ENCODE measurements at places on chromosomes 2 and 18.

GRCh38 chr2:11753452-11753885, 7.0 kb downstream of the LPIN1 start:
- DNase-seq = peak; percentile 81

GRCh38 chr2:239625156-239625845, 224.5 kb upstream of the HDAC4 start:
- no peak for DNase-seq

GRCh38 chr18:68818584-68818983, 20.7 kb downstream of the CCDC102B start:
- DNase-seq = no peak

- DNase-seq = no peak
Measured at GRCh38 chr2:109185338-109185737, 56.3 kb downstream of the SH3RF3 start.

DNA sequence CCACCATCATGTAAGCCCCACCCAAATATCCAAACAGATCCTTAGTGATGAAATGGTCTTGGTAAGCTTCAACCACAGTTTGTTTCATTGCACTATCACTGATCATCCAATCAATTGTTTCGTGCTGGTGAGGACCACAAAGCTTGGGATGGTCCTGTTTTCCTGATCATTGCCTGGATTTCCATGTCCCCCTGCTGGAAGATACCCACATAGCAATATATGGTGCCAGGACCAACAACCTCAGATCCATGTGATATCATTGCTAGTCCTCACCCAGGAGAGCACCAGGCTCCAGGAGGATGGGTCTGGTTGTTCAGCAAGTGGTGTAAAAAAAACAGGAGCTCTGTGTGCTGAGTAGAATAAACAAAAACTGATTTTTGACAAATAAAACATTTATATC, 206.5 kb upstream of the SH3BP4 start:
- DNase-seq = no peak

DNA sequence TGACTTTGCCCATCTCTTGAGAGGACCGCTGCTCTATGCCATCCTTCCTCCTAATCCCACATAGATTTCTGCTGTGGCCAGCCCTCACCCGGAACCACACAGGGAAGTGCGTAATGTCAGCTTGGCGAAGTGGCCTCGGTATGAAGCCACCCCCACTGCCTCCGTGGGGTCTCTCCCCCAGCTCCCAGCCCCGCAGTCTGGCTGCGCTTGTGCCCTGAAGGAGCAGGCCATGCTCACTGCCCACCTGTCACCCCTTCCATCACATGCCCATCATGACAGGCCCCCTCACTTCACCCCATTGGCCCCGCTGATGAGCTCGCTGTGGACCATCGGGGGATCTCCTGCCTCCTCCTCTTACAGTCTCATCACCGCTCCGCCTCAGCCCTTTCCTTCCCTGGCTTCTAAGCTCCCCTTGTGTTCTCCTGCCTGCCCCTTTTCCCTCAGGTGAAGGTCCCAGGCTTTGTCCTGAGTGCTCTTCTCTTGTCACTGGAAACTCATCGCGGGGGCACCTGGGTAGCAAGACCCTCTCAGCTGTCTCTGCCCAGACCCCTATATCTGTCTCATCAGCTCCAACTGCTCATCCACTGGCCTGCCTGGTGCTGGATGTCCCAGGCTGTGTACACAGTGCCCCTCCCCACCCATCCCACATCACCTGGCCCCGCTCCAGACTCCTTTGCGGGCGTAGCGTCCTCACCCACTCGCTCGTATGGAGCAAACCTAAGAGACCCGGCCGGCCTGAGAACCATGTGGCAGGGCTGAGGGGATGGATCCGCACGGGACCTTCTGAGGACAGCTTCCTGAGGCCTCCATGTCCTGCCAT, 81.7 kb downstream of the GLI2 start:
- no peak for DNase-seq

DNA sequence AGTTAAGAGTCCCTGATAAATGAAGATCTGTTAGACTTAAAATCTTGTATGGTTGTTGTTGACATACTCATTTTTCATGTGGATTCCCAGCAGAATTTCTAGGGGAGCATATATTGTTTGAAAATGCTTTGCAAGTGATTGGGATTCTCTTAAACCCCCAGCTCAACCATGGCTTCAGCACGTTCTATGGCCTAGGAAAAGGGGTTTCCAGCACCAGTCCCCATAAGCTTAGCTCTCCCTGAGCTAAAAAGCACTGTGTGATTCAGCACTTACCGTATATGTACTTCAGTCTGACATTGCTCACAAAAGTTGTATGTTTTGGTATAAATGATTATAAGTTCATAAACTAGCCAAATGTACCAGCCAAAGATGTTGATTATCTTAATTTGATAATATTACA, 80.1 kb upstream of the EPB41L5 start:
- no peak for DNase-seq

DNA sequence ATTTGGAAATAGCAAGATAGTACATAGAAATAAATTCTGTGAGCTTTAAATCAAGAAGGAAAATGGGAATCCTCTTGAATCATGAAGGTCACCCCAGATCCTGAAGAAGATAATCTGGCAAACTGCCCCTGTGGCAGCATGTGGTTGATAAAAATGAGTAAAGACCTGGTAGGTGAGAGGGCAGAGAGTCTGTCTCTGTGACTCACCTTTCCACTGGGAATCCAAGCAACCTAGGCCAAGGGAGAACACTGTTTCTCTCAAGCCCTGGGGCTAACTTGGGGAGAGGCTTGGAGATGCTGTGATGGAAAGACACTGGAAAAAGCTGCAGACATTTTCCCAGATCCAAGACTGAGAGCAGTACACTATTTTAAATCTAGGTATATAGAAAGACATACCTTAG, 185.8 kb upstream of the CNTNAP5 start:
- no peak for DNase-seq

DNA sequence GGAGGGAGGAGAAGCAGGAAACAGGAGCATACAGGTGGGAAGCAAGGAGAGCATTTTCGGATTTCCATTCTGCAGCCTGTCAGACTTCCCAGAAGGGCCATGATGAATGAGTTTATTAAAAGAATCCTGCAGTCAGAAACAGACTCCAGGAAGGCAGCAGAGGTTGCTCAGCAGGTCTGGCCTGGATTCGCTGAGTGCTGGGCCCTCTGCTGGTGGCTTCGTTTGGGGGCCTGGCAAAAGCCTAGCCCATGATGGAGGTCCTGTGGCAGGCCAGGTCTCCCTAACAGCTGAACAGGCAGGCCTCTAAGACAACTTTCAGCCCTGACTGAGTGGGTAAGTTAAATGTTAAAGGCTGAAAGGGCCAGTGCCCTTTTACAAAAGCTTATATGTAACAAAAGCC, 108.2 kb upstream of the CAPN13 start:
- no peak for DNase-seq

GRCh38 chr18:54013452-54013851, 211.0 kb downstream of the MBD2 start:
- DNase-seq = no peak

- no peak for DNase-seq
Measured at GRCh38 chr2:20403774-20404312, 43.0 kb upstream of the RHOB start.

GRCh38 chr18:3610813-3611212, 160.8 kb downstream of the TGIF1 start:
- no peak for DNase-seq

DNA sequence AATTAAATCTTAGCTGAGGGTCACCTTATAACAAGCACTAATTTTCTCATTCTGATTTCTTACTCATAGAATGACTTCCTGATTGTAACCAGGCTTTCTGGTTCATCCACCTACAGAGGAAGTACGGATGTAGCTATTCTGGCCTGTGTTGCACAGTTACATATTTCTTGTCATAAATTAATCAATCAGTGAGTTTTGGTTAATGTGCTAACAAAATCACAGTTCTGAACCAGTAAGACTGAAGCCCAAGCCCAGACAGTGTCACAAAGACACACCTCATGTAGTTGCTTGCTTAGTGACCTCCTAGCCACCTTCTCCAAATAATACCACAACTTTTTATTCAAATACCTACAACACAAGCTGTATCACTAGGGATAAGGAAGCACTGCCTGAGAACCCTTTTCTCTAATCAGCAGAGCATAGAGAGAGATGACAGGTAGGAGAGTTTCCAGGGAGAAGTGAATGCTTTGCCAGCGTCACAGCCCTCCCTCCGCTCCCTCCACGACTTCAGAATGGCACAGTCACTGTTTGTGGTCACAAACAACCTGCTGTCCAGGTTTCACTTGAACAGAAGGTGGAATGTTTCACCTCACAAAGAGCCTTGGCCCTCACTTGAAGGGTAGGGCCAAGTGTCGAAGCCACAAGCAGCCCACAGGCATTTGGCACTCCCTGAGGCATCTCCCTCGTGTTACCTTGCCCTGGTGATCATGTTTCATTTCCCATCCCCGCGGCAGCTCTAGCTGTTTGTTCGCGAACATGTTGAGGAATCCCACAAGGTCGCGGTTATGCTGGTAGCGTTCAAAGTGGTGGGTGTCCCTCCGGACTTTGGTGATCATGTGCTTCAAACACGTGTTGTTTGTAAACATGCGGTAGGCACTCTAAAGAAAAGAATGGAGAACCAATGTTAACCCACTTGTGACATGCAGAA, 120.8 kb upstream of the STK17B start:
- no peak for DNase-seq

- DNase-seq = no peak
Measured at GRCh38 chr2:30583204-30583749, 136.2 kb downstream of the LCLAT1 start.

- no peak for DNase-seq
Measured at GRCh38 chr18:36947820-36948348, 119.0 kb downstream of the KIAA1328 start.

- no peak for DNase-seq
Measured at GRCh38 chr2:65159906-65160305, 30.0 kb upstream of the RAB1A start.

- DNase-seq = no peak
Measured at GRCh38 chr18:9787712-9788111, 79.6 kb downstream of the RAB31 start.

DNA sequence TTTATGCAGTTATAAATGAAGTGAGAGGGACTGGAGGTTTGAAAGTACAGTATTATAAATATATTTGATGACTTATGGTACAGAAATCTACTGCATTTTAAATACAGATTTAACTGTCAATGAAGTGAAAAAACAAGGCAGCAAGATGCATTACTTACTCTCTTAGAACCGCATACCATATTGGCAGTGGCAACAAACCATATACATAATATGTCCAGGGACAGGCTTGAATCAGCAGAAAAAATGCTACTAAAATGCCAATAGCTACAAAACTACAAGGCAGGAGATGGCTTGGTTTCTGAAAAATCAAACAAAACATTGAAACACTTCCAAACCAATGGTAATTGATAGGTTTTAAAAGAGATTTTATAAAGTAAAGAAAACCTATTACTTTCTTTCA, 77.2 kb downstream of the PIGN start:
- DNase-seq = no peak

GRCh38 chr2:101146535-101146934, 4.6 kb downstream of the TBC1D8 start:
- DNase-seq = no peak

GRCh38 chr18:41756141-41756540, 198.9 kb upstream of the PIK3C3 start:
- DNase-seq = no peak

- no peak for DNase-seq
Measured at GRCh38 chr18:50162486-50163304, 32.3 kb downstream of the MYO5B start.

GRCh38 chr2:205785507-205786260, 103.4 kb downstream of the NRP2 start:
- DNase-seq = no peak

DNA sequence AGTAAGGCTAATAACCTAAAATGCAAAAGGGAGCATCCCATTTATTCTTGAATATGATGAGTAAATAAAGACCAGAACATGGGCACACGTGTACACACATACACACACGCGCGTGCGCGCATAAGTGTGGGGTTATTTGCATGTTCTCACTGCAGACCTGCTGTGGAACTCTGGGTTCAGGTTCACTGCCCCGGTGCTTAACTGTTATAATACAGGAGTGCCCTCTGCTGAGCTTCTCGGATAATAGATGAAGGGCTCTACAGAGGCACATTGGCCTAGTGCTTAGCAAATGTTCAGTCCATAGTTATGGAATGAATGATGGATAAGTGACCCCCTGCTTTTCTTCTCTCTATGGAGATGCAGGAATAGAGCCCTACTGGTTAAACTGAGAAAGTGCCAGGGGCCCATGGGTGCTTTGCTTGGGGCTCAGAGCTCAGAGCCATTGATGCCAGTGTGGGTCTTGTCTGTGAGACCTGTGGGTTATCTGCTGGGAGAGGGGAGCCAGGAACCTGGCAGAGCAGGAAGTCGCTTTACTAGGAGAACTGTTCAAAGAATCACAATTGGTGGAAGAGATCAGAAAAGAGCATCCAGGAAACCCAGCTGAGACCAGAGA, 3.6 kb upstream of the ARL4C start:
- DNase-seq = peak; percentile 74
